CD4-positive, alpha-beta T cell (primary cell): ENCODE measurements at places on chromosomes 1 and 21.

GRCh38 chr1:196546272-196547111, 61.7 kb downstream of the KCNT2 start:
- no peak overlapping the region for H3K27ac ChIP-seq
- H3K27me3 ChIP-seq, result no peaks in the 10 kb centered on the region
- no peaks in the 10 kb centered on the region for H3K36me3 ChIP-seq
- no peak for DNase-seq
- no peaks in the 10 kb centered on the region for H3K4me1 ChIP-seq

DNA sequence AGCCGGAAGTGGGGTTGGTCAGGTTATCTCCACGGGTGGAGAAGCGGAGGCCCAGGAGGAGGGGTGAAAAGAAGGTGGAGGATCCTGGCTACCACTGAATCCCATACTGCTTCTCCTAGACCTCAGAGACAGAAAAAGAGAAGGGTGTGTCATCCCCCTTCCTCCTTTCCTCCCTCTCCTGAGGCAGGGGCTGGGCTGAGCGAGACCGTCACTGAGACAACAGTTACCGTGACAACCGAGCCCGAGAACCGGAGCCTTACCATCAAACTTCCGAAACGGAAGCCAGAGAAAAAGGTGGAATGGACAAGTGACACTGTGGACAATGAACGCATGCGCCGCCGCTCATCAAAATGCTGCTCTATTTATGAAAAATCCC, 42.1 kb upstream of the NBPF3 start:
- H3K27ac ChIP-seq, result no peak overlapping the region
- H3K36me3 ChIP-seq, result no peaks in the 10 kb centered on the region
- H3K4me1 ChIP-seq, result peaks cover 12% of the 10 kb centered on the region
- peaks cover 5% of the 10 kb centered on the region for H3K27me3 ChIP-seq

GRCh38 chr1:4218619-4219018, 318.5 kb upstream of the C1orf174 start:
- no peak overlapping the region for H3K27ac ChIP-seq
- no peaks in the 10 kb centered on the region for H3K36me3 ChIP-seq
- no peaks in the 10 kb centered on the region for H3K4me1 ChIP-seq
- H3K27me3 ChIP-seq, result no peaks in the 10 kb centered on the region
- no peak for DNase-seq
- no peak overlapping the region for H3K4me3 ChIP-seq

DNA sequence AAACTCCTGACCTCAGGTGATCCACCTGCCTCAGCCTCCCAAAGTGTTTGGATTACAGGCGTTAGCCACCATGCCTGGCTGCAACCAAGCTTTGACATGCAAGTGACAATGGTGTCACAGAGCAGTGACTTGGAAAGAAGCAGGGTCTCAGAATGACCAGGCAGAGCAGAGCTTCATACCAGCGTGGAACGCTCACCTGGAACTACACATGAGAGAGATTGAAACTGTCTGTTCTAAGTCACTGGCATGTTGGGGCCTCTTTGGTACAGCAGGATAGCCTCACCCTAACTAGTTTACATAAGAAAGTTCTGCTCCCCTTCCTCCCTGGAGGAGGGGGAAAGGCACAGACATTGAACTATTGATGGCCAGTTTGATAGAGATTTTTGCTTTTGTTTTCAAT, 47.5 kb upstream of the ITPKB start:
- no peak for DNase-seq
- H3K27me3 ChIP-seq, result no peaks in the 10 kb centered on the region
- H3K27ac ChIP-seq, result no peak overlapping the region

DNA sequence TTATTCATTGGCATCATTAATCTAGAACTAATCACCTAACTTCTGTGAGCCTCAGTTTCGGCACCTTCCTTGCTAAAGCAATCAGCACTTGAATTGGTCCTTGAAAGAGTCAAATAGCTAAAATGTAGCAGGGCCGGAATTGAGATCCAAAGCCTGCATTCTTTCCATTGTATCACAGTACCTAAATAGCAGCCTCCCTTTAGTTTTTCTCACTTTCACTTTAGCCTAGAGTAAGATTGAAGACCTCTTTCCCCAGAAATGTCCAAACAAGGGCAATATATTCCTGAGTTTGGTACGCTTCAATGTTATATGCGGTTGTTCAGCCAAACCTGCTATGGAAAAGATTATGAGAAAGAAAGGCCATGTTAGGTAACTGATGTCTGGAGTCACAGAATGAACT, 121.9 kb upstream of the BMP8A start:
- peaks cover 79% of the 10 kb centered on the region for H3K36me3 ChIP-seq
- H3K4me3 ChIP-seq, result no peak overlapping the region
- no peak overlapping the region for H3K27ac ChIP-seq

- DNase-seq, result no peak
- no peaks in the 10 kb centered on the region for H3K36me3 ChIP-seq
Measured at GRCh38 chr21:44350773-44351481, 2.5 kb upstream of the TRPM2 start.

DNA sequence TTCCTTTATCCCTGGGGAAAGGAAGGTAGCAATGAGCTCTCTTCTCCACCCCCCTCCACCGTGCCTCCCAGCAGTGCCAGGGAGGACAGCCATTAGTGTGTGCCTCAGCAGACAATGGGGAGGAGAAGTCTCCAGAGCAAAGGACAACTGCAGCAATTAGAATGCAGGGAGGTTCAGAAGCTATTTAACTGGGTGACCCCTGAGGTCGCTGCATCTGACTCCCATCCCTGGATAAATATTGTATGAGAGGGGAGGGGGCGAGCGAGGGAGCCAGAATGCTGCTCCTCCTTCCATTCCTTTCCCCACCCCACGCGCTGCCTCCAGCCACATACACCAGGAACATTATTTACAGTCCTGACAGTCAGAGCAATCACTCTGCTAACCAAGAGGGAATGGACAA, 59.0 kb downstream of the ERI3 start:
- H3K27me3 ChIP-seq, result no peaks in the 10 kb centered on the region
- H3K27ac ChIP-seq, result no peak overlapping the region
- H3K4me1 ChIP-seq, result no peaks in the 10 kb centered on the region
- H3K36me3 ChIP-seq, result peaks cover 40% of the 10 kb centered on the region

DNA sequence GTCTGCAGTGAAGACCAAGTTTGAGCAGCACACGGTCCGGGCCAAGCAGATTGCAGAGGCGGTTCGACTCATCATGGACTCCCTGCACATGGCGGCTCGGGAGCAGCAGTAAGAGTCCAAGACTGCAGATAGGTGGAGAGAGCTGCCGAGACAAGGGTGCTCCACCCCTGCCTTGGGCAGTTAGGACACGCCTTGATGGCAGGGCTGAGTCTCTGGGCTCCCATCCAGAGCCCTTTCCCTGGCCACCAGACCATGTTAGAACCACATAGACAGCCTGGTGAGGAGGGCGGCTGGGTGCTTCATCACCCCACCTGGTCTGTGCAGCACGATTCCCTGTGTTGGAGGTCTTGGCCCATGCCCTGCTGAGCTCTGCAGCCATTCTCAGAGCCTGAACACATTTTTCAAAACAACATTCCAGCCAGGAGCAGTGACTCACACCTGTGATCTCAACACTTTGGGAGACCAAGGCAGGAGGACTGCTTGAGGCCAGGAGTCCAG, 17.3 kb upstream of the MIIP start:
- no peak overlapping the region for H3K4me3 ChIP-seq
- peaks cover 77% of the 10 kb centered on the region for H3K36me3 ChIP-seq
- no peak overlapping the region for H3K27ac ChIP-seq
- no peaks in the 10 kb centered on the region for H3K4me1 ChIP-seq
- DNase-seq, result no peak
- no peaks in the 10 kb centered on the region for H3K27me3 ChIP-seq

- H3K27ac ChIP-seq, result peak overlapping the region; percentile 41
- H3K36me3 ChIP-seq, result peaks cover 54% of the 10 kb centered on the region
- no peaks in the 10 kb centered on the region for H3K27me3 ChIP-seq
- DNase-seq, result no peak
- peaks cover 58% of the 10 kb centered on the region for H3K4me1 ChIP-seq
- H3K4me3 ChIP-seq, result no peak overlapping the region
Measured at GRCh38 chr1:36166938-36167905, 11.3 kb downstream of the MAP7D1 start.
